ENCODE measurements at places on chromosomes 3 and 15.

- no peak for DNase-seq
Measured at GRCh38 chr15:41778521-41778920, 4.2 kb downstream of the MAPKBP1 start.

DNA sequence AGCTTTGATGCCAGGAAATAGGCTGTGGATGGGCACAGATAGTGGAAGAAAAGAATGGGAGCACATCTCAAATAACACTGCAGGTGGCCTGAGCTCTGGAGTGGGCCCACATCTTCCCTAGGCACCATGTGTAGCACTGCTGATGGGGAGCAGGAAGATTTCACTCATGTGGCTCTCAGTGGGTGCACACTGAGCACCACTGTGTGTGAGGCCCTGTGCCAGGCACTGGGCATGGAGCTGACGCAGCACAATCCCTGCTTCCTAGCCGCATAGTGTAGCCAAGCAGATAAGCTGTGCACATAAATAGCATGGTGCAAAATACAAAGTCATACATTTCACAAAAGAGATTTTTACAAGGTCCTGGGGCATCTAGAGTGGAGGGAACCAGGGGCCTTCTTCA lies 101.6 kb downstream of the MOBP start:
- no peak for DNase-seq

- DNase-seq, result no peak
Measured at GRCh38 chr3:71776538-71776937, 8.4 kb downstream of the PROK2 start.

GRCh38 chr15:91950054-91950453 lies 96.5 kb downstream of the SLCO3A1 start:
- no peak for DNase-seq

DNA sequence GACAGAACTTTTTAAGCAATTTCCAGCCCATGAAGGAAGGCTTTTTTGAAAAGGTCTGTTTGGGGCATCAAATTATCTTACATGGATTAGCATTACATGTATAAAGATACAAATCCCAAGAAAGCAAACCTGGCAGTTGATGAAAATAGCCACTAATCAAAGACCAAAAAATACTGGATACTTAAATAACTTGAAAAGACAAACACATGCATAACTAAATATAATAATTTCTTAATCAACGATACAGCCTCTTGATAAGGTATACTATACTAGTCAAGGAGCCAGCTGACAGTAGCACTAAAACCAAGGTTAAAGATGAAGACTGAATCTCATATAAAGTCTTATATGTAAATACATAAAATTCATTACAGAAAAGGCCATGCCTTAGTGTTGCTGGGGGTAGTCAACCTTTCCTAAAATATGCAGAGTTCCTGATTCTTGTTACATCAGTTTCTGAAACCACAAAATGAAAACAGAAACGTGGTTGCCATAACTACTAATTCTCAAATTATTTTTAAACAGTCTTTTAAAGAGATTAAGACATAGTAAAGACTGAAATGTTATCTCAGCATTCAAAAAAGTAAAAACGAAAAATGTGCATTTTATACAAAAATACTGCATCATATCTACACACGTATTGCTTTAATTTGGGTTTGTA lies 2.0 kb downstream of the ANKRD28 start:
- peak; percentile 47 for DNase-seq

- no peak for DNase-seq
Measured at GRCh38 chr15:31111091-31111647, 9.6 kb upstream of the TRPM1 start.

DNA sequence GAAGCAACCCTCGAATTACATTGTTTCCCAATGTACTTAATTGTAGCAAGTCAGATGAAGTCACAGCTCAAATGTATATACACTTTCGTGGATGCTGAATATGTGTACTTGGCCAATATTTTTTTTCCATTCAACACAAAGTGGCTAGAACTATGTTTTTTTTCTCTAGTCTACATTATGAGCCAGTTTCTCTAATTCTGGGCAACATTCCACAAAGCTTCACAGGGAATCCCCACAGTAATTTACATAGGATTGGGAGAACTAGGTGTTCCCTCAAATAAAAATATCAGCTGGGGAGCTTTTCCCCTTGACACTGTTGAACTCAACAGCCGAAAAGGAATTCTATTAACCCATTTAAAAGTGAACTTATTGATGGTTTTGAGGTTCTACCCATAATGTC lies 493.1 kb downstream of the MECOM start:
- DNase-seq, result no peak

- no peak for DNase-seq
Measured at GRCh38 chr3:178367817-178368617, 168.2 kb upstream of the KCNMB2 start.

DNA sequence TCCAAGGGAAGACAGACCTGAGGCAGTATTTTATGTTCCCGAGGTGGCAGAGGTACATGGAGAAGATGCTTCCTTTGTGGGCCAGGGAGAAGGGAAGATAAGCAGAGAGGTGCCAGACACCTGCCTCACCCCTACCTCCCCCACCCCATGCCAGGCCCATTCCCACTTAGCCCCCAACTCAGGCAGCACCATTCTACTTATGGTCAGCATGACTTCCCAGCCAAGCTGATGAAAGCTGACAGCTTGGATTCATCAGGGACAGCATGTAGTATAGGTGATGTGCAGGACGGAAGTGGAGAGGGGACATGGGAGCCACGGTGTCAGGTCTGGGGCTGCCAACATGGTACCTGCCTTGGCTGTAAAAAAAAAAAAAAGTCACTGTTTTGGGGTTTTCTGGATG lies 57.5 kb upstream of the CSPG4 start:
- DNase-seq, result no peak

- no peak for DNase-seq
Measured at GRCh38 chr3:154778057-154778456, 302.1 kb upstream of the MME start.

GRCh38 chr15:69128667-69129311 lies 31.6 kb upstream of the GLCE start:
- DNase-seq, result no peak

GRCh38 chr3:98886525-98886924 lies 15.0 kb downstream of the DCBLD2 start:
- no peak for DNase-seq

DNA sequence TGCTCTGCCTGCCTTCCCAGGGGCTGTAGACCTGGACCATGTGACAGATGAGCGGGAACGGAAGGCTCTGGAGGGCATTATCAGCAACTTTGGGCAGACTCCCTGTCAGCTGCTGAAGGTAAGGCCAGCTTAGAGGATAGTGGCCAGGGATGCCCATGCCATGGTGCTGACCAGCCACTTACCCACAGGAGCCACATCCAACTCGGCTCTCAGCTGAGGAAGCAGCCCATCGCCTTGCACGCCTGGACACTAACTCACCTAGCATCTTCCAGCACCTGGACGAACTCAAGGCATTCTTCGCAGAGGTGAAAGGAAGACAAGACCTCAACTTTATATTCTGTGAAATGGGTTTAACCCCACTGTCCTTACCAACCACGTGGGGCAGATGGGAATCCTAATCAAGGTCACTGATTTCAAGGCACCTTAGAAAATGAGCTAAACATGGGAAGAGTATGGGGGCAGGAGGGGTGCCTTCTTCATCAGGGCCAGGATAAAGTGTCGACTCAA lies 26.7 kb downstream of the NBEAL2 start:
- DNase-seq, result no peak

DNA sequence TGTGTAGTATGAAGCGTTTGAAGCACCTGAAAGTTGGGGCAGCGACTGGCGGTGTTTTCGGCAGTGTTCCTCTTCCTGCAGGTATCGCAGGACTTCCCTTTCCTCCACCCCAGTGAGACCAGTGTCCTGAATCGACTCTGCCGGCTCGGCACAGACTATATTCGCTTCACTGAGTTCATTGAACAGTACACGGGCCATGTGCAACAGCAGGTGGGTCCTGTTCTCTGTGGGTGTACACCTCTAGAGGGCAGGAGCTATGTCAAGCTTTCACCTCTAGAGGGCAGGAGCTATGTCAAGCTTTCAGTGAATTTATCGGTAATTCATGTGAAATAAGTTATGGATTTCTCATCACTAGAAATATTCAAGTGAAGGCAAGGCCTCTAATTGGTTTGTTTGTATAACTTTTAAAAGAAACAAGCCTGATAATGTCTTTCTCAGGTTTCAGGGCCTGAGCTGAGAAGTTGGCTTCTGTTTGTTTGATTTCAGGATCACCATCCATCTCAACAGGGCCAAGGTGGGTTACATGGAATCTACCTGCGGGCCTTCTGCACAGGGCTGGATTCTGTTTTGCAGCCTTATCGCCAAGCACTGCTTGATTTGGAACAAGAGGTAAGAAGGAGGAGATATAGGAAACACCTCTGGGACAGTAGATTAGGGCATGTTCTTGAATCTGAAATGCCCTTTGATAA lies 5.3 kb downstream of the TUBGCP4 start:
- DNase-seq, result peak; percentile 24

DNA sequence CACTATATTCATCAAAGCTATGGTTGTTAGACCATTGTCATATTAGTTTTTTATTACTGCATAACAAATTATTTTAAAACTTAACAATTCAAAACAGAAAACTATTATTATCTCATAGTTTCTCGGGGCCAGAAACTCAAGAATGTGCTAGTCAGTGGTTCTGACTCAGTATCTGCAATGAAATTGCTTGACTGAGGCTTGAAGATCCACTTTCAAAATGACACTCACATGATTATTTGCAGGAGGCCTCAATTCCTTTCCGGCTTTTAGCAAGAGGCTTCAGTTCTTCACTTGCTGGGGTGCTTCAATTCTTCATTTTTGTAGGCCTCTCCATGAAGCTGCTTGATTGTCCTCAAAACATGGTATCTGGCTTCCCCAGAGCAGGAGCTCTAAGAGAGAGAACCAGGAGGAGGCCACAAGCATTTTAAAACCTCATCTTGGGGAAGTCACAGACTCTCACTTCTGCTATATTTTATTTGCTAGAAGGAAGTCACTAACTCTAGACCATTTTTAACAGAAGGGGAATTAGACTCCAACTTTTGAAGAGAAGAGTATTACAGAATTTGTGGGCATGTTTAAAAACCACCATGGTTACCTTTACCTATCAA lies 383.7 kb downstream of the MFSD1 start:
- no peak for DNase-seq

GRCh38 chr3:28634019-28634418 lies 285.4 kb upstream of the AZI2 start:
- DNase-seq, result no peak

GRCh38 chr15:64443747-64444621 lies 16.4 kb upstream of the ZNF609 start:
- DNase-seq, result peak; percentile 87

DNA sequence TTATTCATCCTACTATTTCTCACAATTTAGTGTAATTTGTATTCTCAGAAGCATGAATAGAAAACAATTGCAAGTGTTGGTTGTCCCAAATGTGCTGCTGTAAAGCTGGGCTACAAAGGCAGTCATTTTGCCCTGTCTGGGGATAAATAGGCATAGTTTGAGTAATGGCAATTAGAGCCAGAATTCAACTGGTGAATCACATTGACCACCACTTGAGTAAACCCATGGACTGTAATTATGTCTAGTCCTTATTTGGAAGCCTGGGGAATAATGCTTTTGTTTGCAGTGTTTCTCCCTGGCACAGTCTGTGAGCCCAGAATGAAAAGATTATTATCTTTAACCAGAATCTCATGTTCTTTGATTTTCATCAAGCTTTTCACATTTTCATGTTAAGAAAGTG lies 30.5 kb upstream of the CHL1 start:
- no peak for DNase-seq

DNA sequence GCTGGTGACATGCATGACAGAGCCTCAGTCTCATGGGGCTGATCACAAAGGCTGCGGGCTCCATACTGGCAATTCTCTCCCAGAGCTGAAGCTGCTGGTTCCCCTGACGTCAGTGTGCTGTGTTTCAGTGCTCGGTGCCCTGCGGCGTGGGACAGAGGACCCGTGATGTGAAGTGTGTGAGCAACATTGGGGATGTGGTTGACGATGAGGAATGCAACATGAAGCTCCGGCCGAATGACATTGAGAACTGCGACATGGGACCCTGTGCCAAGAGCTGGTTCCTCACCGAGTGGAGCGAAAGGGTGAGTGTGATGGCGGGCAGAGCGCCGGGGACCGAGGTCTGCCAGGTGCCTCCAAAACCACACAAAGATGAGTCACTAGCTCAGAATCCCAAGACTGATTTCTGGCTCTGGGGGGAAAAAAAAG lies 62.0 kb upstream of the NR2E3 start:
- peak; percentile 48 for DNase-seq

DNA sequence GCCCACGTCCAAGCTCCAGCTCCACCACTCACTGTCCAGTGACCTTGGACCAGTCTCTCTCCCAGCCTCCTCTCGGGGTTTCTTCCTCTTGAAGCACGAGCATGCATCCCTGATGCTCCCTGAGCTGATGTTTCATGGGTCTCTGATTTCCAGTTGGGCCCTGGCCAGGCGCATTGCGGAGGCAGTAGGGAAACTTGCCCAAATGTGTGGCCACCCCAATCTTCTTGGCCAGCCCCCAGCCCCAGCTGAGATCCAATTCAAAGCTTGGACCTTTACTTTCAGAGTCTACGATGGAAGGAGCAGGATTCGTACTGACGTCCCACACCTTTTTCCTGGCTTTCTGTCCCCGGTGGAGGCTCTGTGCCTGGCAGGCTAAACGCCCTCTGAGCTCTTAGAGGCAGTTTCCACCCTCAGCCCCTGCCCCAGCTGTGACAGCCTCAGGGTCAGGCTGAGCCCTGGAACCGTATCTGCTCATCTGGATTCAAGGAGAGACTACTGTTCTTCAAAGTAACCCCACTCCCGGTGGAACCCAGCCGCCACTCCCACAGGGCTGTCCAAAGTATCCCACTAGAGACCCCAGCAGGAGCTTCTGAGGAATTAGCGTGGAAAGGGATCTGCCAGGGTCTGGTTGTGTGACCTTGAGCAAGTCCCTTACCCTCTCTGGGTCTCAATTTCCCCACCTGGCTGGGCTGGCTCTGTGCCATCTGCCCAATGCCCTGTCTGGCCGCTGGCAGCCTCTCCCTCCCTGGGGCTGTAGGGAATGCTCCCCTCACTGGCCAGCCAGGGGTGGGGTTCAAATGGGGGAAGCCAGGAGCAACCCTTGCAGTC lies 37.4 kb downstream of the CPN2 start:
- no peak for DNase-seq

- no peak for DNase-seq
Measured at GRCh38 chr3:117786349-117786748, 1076.8 kb downstream of the TUSC7 start.

DNA sequence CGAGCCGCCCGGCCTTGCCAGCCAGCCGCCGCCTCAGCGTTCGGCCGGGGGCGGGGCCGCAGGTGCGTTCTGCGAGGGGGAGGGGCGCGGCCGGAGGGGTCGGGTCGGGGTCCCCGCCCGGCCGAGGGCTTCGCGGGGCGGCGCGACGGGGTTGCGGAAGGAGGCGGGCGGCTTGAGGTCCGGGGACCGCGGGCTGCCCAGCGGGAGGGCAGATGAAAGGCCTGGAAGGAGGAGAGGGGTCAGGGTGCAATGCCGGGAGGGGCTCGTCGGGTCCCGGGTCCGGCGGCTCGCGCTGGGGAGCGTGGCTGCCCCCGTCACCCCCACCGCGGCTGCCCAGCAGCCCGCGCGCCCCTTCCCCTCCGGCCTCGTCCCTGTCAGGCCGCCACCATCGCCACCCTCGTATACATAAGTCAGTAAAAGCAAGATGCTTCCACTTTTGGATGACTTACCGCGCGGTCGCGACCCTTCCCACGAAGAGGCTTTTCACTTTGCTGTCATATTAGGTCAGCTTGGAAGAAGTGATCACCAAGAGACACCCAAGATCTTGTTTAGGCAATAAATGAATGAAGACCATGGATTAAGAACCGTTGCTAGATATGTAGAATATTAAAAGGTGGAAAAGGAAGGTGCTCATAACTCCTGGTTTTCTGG lies 620 bp upstream of the ANP32A start:
- DNase-seq, result no peak

All from mammary epithelial cell (primary cell).